NCI-H1092 treated with DMSO at 0.1 percent for 48 hours (cell line): ENCODE measurements at places on chromosomes 2 and 18.
A peak's percentile ranks its signal among the peaks of the same experiment; 100 is the strongest.

DNA sequence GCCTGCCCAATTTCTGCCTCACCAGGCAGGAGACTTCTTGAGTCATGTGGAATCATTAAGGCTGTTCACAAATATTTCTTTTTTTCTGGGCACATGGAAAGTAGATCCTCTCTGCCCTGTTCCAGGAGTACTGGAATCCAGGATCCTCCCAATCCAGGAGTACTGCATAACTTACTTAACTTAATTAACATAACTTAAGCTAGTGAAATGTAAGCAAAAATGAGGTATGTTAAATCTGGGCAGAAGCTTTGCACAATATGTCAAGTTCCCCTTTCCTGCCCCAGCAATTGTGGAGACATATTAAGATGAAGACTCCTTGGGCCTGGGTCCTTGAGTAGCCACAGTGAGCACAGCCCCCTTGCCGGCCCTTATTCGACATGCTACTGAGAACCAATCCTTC is 3.2 kb downstream of the CD207 start:
- DNase-seq: no peak

DNA sequence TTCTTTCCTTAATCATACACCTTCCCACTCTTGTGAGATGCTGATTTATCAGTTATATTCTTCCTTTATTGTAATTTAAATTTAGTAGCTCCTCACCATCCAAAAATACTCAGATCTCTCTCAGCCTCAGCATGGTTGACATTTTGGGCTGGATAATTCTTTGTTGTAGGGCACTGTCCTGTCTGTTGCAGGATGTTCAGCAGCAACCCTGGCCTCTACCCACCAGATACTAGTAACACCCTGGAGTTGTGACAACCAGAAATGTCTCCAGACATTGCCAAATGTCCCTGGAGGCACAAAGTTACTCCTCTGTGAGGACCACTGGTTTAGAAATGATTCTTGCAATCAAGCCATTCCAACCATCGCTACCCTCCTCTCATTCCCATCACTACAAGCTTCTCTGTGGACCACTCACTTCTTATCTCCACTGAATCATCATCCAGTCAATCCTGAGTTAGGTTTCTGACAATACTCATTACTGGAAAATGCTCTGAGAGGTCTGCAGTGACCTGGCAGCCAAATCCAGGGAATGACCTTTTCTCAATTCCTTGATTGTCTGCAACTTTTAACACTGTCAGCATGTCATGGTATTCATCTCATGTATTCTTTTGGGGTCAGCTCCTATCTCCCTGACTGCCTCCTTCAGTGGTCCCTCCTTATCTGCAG is 43.3 kb downstream of the OSBPL6 start:
- no peak for DNase-seq

GRCh38 chr18:49591271-49591670 is 29.4 kb downstream of the LIPG start:
- peak; percentile 19 for DNase-seq

GRCh38 chr18:79848579-79849327 is 51.0 kb downstream of the KCNG2 start:
- DNase-seq: no peak

GRCh38 chr2:233389601-233390125 is 35.4 kb downstream of the DGKD start:
- no peak for DNase-seq

GRCh38 chr18:50879302-50880118 is 592 bp downstream of the ME2 start:
- DNase-seq: peak; percentile 75

DNA sequence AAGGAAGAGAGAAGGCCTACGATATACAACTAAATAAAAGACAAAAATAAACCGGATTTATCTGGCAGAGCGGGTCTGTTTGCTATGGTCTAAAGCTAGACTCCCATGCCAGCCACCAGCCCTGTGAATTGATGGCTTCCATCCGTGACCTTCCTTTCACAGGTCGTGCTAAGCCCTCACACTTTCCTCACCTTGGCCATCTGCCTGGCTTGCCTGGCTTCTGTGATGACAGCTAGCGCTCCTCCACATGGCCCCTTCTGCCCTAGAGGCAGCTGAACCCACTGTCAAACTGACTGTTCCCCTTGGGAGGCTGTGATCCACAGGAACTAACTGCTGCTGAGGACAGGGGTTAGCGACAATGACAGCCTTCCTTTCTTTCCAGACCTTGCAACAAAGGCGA is 32.5 kb downstream of the GAREM1 start:
- no peak for DNase-seq

DNA sequence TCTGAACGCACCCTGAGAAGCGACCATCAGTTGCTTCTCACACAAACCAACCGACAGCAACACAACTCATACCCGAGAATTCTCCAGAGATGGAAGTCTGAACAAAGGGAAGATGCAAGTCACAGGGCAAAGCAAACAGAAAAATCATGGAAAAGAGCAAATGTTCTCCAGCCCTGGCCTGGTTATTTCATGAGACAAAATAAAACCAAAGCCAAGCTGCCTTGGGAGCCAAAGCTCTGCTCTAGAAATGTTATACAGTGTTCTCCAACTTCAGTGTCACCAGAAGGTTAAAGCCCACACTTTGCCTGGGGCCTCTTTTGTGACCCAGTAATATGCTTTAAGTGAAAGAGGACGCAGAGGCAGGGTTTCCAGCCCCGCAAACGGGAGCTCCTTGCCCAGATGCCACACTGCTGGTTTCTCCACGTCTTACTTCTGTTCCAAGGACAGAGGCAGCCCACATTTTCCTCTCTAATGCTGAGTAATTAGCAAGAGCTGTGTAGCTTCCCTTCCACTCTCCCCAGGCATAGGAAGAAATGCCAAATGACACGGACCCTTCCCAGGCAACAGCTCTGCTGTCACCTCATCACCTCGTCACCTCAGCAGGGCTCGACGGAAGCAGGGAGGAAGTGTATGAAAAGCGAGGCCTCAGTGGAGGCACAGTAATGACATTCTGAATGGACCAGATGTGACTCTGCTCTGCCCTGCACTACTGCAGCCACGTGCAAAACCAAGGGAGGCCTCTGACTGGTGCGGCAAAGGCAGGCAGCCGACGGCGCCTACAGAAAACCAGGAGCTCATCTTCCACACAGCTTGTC is 64.7 kb downstream of the FBXO15 start:
- no peak for DNase-seq

DNA sequence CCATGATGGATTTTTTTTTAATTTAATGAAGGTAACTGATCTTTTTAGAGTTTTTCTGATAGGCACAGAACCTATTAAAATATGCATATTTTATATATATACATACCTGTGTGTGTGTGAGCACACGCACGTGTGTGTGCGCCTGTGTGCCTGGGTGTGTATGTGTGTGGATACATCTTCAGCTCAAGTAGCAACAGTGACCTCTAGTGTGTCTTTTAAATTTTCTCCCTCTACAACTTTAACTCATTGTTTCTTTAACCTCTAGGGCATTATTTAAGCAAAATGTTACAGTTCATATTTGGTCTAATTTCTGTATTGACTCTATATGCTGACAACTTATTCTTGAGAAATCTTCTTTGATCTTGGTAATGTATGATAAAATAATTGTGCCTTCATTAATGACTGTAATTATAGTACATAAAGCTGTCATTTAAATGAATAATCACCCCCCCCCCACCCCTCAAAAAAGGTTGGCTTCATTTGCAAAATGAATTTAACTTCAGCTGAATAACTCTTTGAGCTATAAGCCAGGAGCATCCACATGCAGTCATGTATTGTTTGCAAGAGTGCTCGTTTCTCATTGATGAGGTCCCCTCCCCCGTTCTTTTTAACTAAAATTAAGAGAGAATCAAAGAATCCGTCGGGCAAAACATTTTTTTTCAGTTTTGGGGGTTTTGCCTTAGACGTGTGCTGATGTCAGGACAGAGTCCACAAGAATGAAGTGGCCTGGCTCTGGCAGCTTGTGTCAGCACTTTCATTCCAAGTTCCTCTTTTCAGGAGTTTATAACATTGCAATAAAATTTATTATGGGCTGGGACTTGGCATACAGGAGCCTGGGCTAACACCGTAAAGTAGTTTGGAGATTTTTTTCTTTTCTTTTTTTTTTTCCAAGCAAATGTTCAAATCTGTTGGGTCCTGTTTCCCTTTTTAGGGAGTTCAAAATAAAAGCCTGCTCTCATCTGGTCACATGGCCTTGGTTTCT is 80.0 kb downstream of the ETAA1 start:
- DNase-seq: peak; percentile 5

GRCh38 chr2:28613633-28614501 is 118.0 kb downstream of the PLB1 start:
- DNase-seq: no peak

DNA sequence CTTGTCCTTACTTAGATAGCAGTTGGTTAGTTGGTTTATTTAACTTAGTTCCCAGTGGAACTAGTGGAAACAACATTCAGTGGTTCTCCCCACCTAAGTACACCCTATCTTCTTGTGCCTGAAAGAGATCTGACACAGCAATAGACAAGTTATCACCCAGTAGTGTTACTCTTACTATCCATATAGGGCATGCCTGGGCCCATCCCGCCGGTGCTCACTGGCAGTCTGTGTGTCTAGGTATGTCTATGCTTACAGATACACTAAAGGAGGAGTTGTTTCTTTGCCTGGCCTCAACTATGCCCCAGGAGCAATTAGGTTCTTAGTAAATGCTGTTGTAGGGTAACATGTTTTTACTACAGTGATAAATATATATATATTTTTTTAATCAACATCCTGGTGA is 12.0 kb upstream of the NRP2 start:
- DNase-seq: no peak

GRCh38 chr2:88252646-88253045 is 82.5 kb downstream of the THNSL2 start:
- no peak for DNase-seq

GRCh38 chr2:150400849-150401248 is 86.6 kb downstream of the RND3 start:
- no peak for DNase-seq
